ENCODE measurements at places on chromosomes 7 and 10.

GRCh38 chr7:19107356-19108146, 9.9 kb downstream of the TWIST1 start:
- DNase-seq, result peak; percentile 62

- no peak for DNase-seq
These were observed 42.1 kb upstream of the PCDH15 start for GRCh38 chr10:54843085-54843646.

DNA sequence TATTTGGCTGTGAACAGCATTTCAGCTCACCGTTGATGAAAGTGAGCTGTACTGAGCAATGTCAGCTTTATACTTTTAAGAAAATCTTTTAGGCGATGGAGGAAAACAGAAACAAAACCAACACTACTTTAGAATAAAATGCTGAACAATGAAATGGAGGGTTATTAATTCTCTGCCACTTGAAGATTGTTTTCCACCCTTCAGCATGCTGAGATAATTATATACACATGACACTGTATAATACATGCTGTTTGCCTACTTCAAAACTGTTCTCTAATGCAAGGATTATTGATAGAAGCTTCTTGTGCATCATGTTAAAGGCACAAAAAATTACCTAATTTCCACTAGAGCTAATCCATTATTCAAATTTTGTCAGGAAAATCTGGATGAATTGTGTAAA, 66.8 kb downstream of the CACNA2D1 start:
- no peak for DNase-seq

GRCh38 chr10:47406870-47407691, 23.0 kb upstream of the ZNF488 start:
- peak; percentile 88 for DNase-seq

- peak; percentile 7 for DNase-seq
These were observed 270.8 kb upstream of the FZD8 start for GRCh38 chr10:35912615-35913569.

- no peak for DNase-seq
These were observed 34.2 kb downstream of the ADRB1 start for GRCh38 chr10:114077815-114078219.
